Kasumi-1 (cell line): ENCODE measurements at places on chromosomes 5 and 9.

- no peak for DNase-seq
Measured at GRCh38 chr5:166909040-166909439, 1382.4 kb upstream of the WWC1 start.

- no peak for DNase-seq
Measured at GRCh38 chr5:145979270-145980223, 43.2 kb downstream of the SH3RF2 start.

- DNase-seq = no peak
Measured at GRCh38 chr9:28841775-28842174, 1268.5 kb upstream of the C9orf72 start.

DNA sequence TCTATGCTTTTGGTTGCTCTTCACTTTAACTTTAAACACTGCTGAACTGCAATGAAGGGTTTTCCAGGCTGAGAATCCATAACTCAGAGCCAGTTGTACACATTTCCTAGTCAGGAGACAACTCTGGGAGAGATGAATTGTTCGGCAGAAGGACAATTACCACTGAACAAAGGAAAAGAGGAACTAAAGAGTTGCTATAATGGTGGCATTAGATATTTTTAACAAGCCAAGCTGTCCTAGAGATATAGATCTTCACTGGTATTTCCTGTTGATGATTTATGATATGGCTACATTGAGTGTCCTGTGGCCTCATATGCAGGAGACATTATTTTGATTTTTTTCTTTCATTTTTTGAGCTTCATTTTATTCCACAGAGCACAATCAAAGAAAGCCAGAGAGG lies 219.1 kb upstream of the PCSK5 start:
- DNase-seq = peak; percentile 57

GRCh38 chr9:81317223-81317622 lies 372.1 kb downstream of the TLE1 start:
- no peak for DNase-seq

GRCh38 chr5:56840597-56840996 lies 25.2 kb downstream of the MAP3K1 start:
- no peak for DNase-seq

- no peak for DNase-seq
Measured at GRCh38 chr9:114003351-114003750, 74.7 kb downstream of the AMBP start.

DNA sequence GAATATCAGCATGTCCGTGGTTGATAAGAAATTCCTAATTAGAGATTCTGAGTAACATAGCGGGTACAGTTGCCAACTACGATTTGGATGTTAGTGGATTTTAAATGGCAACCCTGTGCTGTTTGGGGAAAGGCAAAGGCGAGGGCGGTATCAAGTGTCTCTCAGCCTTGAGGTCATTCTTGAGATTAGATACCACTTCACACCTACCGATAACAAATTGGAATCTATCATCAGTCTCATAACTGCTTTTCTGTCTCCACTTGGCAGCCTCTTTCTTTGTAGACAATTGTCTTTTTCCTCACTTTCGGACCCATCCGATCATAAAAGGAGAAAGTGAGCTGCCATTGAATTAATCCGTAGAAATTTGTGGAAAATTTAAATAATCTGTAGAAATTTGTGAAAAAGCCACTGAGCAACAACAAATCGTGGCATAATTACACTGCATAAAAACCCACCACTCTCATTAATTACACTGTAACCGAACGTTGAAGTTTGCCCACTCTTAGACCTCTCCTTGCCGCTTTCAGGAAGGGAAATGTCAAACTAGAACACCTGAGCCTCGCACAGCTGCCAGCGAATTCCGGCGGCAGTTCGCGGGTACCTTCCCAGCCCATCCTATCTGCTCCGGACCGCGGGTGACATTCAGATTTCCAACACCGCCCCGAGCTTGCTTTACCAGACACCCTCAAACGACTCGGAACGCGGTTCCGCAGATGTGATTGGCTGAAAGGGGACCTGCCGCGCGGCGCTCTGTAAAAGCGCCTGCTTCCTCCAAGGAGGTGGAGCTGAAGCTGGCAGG lies 849 bp upstream of the RGMB start:
- peak; percentile 60 for DNase-seq

GRCh38 chr5:166509085-166509484 lies 1782.4 kb upstream of the WWC1 start:
- peak; percentile 3 for DNase-seq

DNA sequence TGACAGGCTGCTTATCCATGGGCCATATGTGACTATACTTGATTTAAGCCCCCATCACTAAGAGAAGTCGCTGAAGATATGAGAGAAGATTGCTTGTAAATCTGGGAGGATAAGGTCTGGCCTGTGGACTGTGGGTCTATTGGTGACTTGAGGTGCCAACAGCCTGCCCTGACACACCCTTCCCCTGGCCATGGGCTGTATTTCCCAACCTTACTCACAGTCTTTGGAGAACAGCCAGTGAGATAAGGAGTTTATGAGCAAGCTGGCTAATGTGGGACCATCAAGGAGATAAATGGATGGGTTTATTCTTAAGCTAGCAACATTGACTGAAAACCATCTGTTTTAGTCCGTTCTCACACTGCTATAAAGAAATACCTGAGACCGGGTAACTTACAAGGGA lies 231.3 kb downstream of the ZSWIM6 start:
- no peak for DNase-seq

- DNase-seq = peak; percentile 40
Measured at GRCh38 chr9:2132484-2133082, 117.4 kb downstream of the SMARCA2 start.

DNA sequence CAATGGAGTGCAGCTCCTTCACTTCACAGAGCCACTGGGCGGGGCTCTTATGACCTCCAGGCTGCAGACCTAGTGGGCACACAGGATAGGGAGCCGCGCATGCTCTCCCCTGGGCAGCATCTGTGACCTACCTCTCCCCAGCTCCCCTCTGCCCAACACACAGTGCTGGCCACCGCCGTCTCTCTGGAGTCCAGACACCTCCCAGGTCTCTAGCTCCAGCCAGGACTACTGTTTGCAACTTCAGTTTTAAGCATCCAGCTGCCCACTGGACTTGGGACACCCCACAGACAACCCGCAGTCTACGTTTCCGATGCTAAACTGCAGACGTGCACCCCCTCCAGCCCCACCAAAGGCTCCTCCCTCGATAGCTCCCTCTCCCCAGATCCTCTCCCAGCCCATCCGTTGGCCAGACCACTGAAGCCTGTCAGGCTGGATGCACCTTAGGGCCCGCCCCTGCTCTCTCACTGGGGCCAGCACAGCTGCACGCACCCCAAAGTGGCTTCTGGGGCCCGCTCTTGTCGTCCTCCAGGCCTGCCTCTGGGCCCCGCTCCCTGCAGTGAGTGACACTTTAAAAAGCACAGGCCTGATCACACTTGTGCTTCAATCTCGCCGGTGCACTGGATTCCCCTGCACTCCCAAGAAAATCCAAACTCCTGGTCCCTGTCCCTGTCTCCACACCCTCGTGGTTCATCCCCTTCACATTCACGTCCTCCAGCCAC lies 11.3 kb downstream of the FLT4 start:
- DNase-seq = no peak

DNA sequence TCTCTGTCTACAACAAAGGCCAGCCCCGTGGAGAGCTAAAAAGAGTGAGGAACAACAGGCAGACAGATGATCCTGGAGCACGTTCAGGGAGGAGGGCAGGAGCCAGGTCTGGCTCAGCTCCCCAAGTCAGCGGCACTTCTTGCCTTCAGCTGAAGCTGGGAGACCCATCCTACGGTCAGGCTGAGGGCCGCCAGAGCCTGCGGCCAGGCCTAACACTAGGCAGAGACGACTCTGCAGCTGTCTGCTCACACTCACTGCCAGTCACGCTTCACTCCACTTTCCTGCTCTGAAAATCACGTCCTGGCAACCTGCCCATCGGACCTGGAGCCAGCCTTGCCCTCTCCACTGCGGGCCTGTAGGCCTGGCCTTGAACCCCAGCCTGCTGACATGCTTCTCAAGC lies 160.9 kb upstream of the LHFPL2 start:
- no peak for DNase-seq

GRCh38 chr5:11684607-11685006 lies 219.6 kb downstream of the CTNND2 start:
- peak; percentile 58 for DNase-seq

GRCh38 chr5:89351975-89352374 lies 469.0 kb upstream of the MEF2C start:
- DNase-seq = no peak

- DNase-seq = no peak
Measured at GRCh38 chr9:16671591-16672137, 198.8 kb downstream of the BNC2 start.

- DNase-seq = no peak
Measured at GRCh38 chr5:27221410-27221809, 183.0 kb upstream of the CDH9 start.

DNA sequence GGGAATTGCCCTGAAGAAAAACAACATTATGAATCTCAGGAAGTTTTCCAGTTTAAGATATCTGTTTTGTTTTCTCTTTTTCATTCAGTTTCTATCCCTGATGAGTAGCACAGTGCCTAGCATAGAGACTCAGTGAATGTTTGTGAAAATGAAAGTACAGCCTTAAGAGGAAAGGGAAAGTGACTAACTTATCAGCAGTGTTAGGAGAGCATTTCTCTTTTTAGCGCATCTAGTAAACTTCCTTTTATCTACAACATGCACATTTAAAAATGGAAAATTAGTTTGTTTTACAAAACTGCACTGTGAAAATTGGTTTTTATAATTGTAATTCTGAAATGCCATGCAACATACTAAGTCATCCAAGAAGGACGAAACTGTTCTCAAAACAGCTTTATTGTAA lies 110.8 kb downstream of the SMARCA2 start:
- no peak for DNase-seq

GRCh38 chr9:17024129-17024528 lies 110.7 kb upstream of the CNTLN start:
- DNase-seq = no peak

GRCh38 chr9:137462986-137463930 lies 4.1 kb upstream of the NSMF start:
- DNase-seq = no peak

GRCh38 chr5:41115281-41115680 lies 44.1 kb upstream of the MROH2B start:
- DNase-seq = no peak

DNA sequence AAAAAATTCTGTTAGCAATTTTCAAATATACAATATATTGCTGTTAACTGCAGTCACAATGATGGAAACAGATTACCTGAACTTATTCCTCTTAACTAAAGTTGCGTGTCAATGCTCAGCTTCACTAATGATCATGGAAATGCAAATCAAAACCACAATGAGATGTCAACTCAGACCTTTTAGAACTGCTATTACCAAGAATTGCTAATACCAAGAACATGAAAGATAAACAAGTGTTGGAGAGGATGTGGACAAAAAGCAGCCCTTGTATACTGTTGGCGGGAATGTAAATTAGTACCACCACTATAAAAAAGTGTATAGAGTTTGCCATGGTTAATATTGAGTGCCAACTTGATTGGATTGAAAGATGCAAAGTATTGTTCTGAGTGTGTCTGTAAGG lies 1409.7 kb upstream of the CDH18 start:
- no peak for DNase-seq

GRCh38 chr5:2856206-2856605 lies 104.7 kb upstream of the IRX2 start:
- no peak for DNase-seq

- no peak for DNase-seq
Measured at GRCh38 chr5:53211799-53212198, 102.2 kb upstream of the MOCS2 start.

GRCh38 chr9:16627521-16627920 lies 242.9 kb downstream of the BNC2 start:
- DNase-seq = no peak

DNA sequence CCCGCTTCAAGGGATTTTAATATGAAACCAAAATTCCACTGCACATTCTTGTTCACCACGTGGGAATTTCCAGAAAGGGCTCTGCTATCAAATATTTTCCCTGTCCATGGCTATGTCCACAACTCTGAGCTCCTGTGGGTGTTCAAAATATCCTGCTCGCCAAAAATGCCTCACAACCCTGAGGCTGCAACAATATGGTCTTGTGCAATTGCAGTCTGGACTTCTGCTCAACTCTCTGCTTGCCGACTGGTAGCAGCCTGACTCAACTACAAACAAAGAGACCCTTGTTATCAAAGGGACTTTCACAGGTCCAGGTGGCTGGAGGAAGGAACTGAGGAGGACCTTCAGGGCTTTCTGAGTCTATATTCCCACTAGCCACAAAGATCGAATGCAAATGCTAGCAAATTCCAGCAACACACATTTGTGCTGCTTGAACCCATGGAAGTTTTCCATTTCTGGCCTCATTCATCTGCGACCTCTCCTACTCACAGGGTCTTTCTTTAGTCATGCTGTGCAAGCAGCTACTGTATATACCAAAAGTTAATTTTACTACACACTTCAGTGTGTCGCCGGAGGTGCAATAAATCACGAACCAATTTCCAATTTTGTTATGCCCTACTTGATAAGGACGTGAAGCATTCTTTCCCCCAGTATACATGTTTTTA lies 169.2 kb upstream of the SLC30A5 start:
- no peak for DNase-seq

- no peak for DNase-seq
Measured at GRCh38 chr9:98391867-98392266, 136.4 kb upstream of the TBC1D2 start.

GRCh38 chr9:78831726-78832125 lies 534.8 kb downstream of the PSAT1 start:
- no peak for DNase-seq

- DNase-seq = no peak
Measured at GRCh38 chr5:160064995-160065614, 54.1 kb downstream of the PWWP2A start.

DNA sequence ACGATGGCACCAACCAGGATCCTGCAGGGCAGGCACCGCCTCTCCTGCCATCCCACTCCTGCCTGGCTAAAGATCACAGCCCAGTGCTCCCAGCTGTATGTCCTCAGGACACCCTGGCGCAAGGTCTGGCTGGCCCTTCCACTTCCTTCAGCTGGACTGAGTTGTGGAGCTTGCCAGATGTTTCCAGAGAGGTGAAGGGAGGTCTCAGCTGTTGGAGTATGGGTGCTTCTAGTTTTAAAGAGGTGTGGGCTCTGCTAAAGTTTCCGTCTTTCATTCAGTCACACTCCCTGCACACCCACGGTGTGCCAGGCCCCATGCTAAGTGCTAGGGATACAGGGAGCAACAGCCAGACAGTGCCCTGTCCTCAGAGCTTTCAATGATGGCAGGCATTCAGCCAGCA lies 34.1 kb downstream of the C5orf15 start:
- DNase-seq = no peak

DNA sequence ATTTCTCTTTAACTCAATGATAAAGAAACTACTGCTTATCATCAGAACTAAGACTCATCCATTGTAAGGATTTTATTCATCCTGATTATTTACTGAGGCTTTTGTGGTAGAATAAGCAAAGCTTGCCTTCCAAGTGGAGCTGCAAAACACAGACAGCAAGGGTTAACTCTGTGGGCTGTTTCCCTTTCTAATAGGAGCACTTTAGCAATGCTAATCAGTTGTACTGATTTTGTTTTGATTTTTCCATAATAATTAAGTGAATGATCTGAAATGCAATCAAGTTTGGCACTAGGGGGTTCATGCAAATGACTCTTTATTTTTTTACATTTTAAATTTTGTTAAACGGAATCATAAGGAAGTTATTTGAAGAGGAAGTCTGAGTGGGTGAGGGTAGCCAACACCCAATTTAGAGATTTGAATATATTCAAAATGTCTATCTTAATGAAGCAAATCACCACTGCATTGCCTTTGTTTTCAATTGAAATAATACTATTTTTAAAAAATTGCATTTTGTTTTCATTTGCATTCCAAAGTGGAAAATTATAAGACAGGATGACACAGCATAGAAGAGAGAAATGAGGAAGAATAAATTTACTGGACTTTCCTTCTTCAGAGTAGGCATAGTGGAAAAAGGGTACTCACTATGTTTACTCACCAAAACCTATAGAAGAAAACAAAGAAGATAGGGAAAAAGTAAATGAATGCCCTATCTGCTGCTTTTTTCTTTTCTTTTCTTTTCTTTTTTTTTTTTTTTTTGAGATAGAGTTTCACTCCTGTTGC lies 36.6 kb downstream of the MEGF10 start:
- no peak for DNase-seq
